ENCODE measurements at places on chromosomes 1 and 21. TPM values are rescaled to one million over a fixed set of nuclear protein-coding genes. Genes with fewer than 3 reads are reported as not detected.

DNA sequence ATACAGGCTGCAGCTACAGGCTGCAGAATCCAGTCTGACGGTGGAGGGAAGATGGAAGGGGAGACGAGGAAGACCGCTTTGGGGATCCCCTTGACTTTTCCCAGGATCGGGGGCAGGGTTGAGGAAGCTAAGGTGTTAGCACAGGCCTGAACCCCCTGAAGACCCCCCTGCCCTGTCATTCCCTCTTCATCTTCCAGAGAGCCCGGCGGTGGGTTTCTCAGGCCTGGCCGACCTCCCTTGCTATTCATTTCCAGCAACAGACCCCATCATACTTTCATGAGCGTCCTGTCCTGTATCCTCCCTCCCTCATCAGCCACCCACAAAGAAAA, 112.0 kb downstream of the PGBD5 start:
- no peak for DNase-seq

Gene SFN
- polyA plus RNA-seq: 1.1 TPM

GRCh38 chr21:25979845-25980616, 190.5 kb downstream of the APP start:
- DNase-seq: no peak

Gene SLX9
- 21.2 TPM for polyA plus RNA-seq

- DNase-seq: no peak
Observed at GRCh38 chr21:39946199-39946598, 79.0 kb downstream of the PCP4 start.

DNA sequence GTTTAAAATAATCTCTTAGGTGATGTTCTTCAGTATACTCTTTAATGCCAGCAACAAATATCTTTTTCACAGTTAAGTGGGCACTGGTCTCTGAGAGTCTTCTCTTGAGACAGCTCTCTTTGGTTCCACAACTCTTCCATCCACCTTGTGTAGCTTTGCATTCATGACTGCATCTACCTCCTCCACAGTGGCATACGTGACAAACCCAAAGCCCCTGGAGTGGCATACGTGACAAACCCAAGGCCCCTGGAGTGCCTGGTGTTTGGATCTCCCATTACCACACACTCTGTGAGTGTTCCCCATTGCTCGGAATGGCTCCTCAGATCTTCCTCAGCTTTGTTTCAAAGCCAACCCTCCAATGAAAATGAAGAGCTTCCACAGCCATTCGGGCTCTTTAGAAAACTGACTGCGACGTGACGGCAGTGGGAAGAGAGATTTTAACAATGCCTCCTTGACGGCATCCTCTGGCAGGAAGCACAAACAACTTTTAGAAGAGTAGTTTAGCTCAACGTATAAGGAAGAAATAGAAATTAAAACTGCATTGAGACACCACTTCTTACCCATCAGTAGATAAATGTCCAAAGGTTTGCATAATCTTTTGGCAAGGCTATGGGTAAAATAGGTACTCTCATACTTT, 45.8 kb downstream of the SLC30A7 start:
- DNase-seq: no peak

Gene CFAP57
- polyA plus RNA-seq: 0.41 TPM

GRCh38 chr1:10680487-10680886, 116.0 kb downstream of the CASZ1 start:
- DNase-seq: no peak

DNA sequence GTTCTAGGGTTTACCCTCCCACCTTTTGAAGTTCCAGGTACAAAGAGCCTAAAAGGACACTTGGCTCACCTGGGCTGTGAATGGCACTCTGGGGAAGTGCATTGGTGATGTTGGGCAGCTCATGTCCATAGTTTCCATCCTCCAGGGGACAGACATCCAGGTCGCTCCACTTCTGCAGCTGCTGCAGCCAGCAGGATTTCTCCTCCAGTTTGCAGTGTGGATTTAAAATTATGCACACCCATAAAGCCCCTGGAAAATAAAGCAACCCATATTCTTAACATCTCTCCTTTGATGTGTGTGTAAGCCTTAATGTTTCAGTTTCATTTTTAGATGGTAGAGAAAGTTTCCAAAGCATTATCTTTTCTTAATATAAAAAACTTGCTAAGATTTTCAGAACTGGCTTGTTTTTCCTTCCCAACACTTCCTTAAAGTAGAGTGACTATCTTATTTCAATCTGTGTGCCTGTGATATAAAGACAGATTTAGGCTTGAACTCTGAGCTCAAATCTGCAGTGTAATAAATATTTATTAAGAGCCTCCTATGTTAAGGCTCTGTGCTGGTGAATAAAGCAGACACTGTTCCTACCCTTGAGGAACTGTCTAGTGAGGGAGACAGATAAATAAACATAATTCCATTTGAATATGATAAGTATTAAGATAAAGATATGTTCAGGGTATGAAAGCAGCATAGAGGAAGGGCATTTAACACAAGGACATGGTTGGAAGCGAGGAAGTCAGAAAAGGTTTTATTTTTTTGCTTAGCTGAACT, 39.1 kb downstream of the UROD start:
- DNase-seq: no peak

GRCh38 chr1:31509124-31510072, 66.9 kb upstream of the TINAGL1 start:
- DNase-seq: no peak

Gene PLXNA2
- 43.8 TPM for polyA plus RNA-seq

Gene MRPL37
- 65.1 TPM for polyA plus RNA-seq

Gene IFNGR2
- polyA plus RNA-seq: 52.7 TPM

Gene RXFP4
- 0.36 TPM for polyA plus RNA-seq

- DNase-seq: no peak
Observed at GRCh38 chr1:28965271-28965870, 51.0 kb downstream of the EPB41 start.

Gene THEM5
- 0.37 TPM for polyA plus RNA-seq

DNA sequence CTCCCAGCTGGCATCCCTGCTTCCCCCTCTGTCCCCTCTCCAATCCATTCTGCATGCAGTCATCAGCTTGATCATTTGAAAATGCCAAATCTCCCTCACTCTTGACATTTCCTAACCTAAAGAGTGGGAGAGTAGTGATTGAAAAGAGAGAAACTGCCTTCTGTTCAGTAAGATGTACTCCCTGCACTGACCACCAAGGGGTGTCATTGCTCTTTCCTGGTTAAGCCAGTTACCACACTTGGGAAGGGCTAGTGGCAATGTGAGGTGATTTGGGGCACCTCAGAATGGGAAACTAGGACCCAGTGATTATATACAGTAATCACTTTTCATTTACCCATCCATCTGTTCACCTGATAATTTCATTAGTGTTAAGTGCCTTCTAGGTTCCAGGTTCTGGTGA, 6.9 kb upstream of the TMEM269 start:
- DNase-seq: no peak

Gene DENND1B
- 4.5 TPM for polyA plus RNA-seq

- DNase-seq: no peak
Observed at GRCh38 chr1:222168621-222169020, 379.3 kb downstream of the HHIPL2 start.

Gene GCSAML
- 0.15 TPM for polyA plus RNA-seq

DNA sequence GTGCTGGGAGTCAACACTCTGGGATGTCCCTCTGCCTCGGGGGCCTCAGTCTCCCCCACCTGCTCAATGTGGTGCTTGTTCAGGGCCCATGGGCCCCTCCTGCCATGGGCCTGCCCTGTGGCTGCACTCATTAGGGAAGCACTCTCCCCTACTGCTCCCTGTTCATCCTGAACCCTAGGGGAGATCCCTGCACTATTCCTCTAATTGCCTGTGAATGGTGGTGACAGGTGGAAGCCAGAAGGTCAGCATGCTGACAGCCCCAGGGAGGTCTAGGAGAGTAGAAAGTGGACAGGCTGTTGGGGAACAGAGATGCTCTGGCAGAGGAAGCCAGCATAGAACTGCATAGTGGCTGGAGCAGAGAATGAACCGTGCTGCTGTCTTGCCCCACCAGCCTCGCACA, 217.6 kb downstream of the TRABD2B start:
- no peak for DNase-seq

Gene ATXN7L2
- 31.2 TPM for polyA plus RNA-seq

DNA sequence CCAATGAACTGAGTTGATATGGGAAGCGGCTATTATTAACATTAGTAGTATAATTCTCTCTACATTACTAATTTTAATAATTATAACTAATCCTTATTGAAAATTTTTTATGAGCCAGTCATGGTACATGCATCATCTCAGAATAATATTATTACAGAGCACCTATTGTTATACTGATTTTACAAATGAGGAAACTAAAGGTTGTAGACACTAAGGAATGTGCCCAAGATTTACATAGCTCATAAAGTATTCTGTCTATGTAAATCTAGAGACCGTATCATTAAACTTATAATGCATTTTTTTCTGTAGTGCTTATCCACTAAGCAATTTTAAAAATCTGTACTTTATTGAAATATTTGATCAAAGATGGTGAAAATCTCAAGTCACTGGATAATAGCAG, 825.9 kb downstream of the PLA2G4A start:
- no peak for DNase-seq

DNA sequence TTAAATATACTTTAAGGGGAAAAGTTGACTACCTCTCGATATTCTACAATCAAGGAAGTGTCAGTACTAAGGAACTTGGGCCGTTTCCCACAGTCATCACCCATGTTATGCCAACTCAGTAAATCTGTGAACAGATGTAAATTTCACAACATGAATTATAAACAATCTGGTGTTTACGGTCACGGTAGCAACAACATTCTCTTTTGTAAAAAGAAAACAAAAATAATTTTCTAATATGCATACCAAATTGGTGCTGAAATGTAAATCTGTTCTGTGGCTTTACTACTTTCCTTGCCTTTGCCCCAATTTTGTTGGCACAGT, 1.2 kb downstream of the SH3GLB1 start:
- no peak for DNase-seq

DNA sequence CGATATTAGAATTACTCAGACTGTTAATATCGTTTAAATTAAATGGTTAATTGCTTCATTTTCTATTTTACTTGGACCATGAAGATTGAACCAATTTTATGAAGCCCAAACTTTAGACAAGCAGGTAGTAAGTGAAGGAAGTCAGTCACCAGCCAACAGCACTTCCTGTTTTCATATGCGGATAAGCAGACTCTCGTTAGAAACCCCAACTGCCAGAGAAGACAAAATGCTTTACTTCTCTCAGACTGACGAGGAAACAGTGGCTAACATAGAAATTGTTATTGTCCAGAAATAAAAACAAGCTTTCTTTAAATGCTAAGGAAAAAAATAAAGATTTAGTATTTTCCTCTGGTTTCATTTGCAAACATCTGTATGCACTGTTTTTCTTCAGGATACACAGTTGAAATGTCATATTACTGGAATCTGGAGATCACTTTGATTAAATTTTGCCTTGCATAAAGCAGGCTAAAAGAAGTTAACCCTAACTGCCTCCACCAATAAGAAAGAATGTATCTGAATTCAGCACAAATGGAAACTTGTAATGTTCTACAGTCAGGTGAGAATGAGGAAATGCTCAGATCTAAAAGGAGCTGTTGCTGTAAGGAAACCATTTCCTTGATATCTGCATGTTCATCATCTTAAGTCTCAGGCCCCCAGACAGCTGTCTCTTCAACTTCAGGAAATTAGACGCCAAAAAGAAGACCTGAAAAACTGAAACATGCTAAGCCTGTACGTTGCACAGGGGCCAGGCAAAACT, 129.8 kb upstream of the SAMSN1 start:
- peak; percentile 11 for DNase-seq

GRCh38 chr1:86470859-86471258, 2.1 kb downstream of the CLCA1 start:
- DNase-seq: no peak

DNA sequence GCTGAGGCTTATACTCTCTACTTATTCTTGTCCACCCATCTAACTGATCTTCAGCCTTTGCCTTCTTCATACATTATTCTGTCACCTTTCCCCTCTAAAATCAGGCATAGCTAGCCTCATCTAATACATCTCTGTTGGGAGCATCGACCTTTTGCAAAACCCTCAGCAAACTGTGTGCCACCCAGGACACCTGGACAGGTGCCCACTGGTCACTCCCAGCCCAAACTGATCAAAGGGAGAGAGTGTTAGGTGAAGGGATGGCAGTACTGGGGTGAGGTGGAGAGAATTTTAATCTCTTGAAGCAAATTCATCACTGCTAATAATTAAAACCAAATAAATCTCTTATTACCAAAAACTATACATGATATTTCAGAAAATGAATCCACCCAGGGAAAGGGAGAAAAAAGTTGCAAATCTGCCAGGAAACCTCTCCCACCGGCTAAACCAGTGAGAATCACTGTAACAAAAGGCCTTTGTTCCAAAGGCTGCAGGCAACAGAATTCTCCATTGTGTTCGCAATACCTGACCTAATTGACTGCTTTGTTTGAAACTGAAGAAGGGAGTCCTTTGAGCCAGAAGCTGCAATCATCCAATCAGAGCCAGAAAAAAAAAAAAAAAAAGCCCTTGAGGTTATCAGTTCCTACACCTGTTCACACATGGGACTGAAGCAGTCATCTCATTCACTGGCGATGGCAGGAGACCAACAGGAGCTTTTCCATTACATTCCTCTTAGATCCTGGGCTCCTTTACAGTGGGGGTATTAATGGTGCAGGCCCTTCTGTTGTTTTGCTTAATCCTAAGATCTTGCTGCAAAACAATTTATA, 172.6 kb downstream of the APP start:
- DNase-seq: no peak

DNA sequence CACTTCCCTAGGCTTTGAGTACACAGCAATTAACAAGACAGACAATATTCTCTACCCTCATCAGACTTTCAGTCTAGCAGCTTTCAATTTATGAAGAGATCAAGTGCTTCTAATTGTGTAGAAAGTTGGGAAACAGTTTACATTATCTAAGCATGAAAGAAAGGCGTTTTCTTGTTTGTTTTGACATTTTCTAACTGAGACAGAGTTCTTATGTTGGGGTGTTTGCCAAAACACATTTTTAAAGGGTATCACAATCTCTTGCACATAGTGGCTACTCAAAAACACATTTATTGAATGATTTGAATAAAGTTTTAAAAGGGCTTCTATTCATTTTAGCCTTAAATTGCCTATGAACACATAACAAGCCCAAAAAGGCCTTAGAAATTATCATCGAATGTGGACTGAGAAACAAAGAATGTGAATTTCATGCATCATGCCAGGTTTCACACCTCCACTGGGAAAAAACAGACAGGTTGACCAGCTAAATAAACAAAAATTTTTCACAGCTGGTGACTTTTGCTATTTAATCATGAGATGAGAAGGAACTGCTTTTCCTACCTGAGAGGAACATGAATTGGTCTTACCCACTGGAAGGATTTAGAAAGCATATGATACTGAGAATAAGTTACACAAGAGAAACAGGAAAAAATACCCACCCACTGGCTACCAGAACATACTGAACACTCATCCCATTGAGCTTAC, 394.5 kb upstream of the PKN2 start:
- DNase-seq: no peak

- DNase-seq: no peak
Observed at GRCh38 chr1:147515045-147515869, 26.0 kb upstream of the BCL9 start.

DNA sequence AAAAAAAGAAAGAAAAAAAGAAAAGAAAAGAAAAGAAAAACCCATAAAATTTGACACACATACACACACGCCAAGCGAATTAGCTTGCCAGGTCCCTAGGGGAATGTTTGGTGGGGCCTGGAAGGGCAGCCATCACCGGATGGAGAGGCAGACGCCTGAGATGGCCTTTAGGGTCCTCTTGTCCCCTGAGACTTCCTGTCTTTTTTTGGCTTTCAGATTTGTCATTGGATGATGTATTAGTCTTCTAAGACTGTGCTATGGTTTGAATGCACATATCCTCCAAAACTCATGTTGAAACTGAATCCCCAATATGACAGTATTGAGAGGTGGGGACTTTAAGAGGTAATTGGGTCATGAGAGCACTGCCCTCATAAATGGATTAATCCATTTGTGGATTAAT, 211.8 kb downstream of the TOMM20 start:
- no peak for DNase-seq

Measured in hindlimb muscle (tissue), 1 donor.